ENCODE measurements at places on chromosomes 6 and 20.

GRCh38 chr6:28425944-28426541 is 17.2 kb downstream of the ZSCAN23 start:
- no peak for DNase-seq

GRCh38 chr6:160733050-160733646 is 31.1 kb downstream of the PLG start:
- DNase-seq: peak; percentile 48

DNA sequence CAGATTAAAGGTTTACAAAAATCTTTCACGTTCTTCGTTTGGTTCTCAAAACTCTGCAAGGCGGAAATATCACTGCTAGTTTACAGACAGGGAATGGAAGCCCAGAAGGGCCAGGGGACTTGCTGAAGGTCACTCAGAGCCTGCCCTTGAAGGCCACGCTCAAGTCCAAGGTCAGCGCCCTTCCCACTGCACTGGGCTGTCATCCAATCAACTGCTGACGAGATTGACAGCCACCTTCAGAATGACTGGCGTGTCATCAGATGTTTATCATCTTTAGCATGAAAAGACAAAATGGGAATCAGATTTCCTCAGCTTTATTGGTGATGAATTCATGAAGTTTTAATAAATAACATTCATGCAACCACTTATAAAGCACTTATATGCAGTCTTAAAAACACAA is 16.5 kb downstream of the RNASET2 start:
- DNase-seq: no peak

GRCh38 chr20:59643615-59644061 is 39.3 kb downstream of the PHACTR3 start:
- no peak for DNase-seq

- DNase-seq: no peak
These were observed 240.7 kb downstream of the ARID1B start for GRCh38 chr6:157017861-157018260.

DNA sequence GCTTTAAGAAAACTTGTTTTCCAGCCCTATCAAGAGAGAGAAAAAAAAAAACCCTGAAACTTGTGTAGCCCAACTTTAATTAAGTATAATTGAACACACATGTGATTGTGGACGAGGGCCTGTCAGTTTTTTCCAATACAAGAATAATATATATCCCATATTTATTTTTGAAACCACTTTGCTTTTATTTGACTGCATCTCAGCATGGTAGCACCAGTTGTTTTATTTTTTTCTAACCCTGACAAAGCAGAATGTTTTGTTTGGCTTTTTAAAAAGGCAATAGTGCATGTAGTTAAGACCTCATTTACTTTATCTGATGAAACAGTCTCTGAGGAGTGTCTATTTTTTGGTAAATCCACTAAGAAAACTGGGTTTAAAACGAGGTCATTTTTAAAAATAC is 257.7 kb downstream of the CDKAL1 start:
- no peak for DNase-seq

GRCh38 chr20:40631119-40631631 is 57.9 kb downstream of the MAFB start:
- no peak for DNase-seq

- DNase-seq: no peak
These were observed 61.7 kb downstream of the UTRN start for GRCh38 chr6:144346719-144347447.

DNA sequence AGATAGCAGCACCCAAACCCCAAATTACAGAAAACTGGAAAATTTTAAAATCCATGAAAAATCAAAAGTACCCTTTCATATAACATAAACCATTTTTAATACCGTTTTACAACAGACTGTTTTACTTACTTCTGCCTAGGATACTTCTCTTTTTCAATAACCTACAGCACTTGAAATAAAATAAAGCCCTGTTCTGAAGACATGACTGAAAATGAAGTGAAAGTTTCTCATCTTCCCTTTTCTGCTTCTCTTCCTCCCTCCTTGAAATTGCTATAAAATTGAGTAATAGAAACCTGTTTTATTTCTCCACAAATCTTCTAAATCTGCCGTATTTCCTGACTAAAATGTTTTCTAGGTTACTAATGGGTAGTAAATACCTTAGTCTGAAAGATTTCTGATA is 20.3 kb downstream of the MMS22L start:
- no peak for DNase-seq

DNA sequence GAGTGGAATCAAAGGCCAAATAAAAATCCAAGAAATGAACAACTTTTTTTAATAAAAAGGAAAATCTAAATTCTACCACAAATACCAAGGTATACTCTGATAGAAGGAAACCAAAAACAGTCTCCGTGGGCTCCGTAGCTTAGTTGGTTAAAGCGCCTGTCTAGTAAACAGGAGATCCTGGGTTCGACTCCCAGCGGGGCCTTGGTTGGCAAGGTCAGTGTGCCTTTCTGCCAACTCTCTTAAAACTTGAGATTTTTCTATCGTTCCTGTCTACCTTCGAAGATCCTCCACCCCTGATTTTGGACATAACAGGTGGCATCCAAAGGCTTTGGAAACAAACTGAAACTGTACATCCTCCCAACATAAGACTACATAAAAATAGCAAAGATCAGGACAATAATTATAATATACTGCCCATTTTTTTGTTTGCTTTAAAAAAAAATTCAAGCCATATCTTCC is 197.9 kb downstream of the TRIM27 start:
- no peak for DNase-seq

GRCh38 chr20:50635676-50636600 is 55.4 kb downstream of the RIPOR3 start:
- peak; percentile 89 for DNase-seq

- DNase-seq: no peak
These were observed 69.0 kb upstream of the STXBP5 start for GRCh38 chr6:147135211-147135681.

- no peak for DNase-seq
These were observed 6.0 kb downstream of the DDX43 start for GRCh38 chr6:73400656-73401055.

GRCh38 chr20:51554538-51555165 is 12.1 kb upstream of the NFATC2 start:
- DNase-seq: no peak

DNA sequence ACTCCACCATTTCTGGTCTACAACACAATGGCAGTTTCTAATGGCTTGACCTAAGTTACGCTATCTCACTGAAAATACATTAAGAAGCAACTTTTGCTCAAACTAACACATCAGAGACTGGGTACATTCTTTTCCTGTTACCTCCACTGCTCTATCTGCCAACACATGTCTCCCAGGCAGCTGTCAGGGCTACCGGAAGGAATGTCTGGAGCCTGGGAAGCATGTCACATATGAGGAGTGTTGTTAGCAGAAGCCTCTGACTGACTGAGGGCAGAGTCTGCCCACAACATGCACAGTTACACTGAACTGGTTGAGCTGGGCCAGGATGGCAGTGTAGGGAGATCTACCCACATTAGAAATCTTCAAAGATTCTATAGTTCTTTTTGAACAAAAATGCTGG is 264.5 kb downstream of the KIF16B start:
- DNase-seq: no peak

GRCh38 chr6:163300838-163301237 is 113.7 kb upstream of the QKI start:
- no peak for DNase-seq

DNA sequence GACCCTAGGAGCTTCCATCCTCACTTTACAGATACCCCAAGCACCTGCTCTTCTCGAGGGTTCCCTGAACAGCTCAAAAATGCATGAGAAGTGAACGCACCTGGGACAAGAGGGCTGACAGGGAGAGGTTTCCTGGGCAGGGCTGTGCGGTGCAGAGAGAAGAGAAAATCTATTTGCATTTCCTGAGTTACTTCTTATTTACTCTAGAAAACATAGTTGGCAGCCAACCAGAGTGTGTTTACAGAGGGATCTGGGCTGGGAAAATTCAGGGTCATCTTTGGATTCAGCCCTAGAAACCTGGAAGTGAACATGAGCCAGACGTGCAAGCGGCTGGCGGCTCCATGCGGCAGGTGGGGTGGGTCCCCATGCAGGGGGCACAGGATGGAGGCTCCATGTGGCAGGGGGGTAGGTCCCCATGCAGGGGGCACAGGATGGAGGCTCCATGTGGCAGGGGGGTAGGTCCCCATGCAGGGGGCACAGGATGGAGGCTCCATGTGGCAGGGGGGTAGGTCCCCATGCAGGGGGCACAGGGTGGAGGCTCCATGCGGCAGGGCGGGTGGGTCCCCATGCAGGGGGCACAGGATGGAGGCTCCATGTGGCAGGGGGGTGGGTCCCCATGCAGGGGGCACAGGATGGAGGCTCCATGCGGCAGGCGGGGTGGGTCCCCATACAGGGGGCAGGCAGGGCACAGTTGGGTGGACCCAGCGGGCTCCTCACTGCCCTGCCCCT is 342.0 kb downstream of the TAF4 start:
- DNase-seq: no peak

DNA sequence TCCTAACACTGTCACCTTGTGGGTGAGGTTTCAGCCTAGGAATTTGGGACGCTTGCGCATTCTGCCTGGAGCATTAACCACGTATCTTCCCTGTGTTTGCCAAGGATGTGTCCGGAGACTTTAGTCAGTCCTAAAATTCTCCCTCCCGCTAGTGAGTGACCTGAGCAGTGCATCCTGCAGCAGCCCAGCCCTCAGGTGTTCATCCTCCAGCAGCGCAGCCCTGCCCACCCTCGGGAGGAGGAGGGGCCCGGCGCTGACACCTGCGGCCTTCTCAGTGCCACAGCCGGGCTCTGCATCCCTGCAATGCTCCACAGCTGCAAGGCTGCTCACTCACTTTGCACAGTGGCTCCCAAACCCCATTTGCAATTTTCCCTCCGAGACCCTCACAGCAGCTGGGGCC is 79.5 kb downstream of the ERMARD start:
- DNase-seq: no peak

- DNase-seq: no peak
These were observed 32.2 kb upstream of the ADGRF5 start for GRCh38 chr6:46953921-46954320.

DNA sequence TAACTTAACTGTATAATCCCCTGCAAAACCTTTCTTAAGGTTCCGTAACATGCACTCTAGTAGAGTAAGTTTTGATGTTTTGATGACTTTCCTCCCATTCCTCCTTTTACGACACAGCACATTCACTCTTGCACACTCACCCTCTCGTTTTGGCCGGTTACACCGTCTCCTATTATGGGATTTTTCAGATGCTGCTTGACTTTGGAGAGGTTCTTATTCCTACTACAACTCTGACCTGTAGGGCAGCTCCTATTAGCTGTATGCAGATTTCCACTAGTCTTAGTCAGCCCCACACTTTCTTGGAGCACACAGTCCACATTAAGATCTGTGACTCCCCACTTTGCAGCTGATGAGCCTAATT is 223.7 kb upstream of the SYNCRIP start:
- no peak for DNase-seq

GRCh38 chr20:4066551-4066950 is 51.2 kb upstream of the RNF24 start:
- no peak for DNase-seq

DNA sequence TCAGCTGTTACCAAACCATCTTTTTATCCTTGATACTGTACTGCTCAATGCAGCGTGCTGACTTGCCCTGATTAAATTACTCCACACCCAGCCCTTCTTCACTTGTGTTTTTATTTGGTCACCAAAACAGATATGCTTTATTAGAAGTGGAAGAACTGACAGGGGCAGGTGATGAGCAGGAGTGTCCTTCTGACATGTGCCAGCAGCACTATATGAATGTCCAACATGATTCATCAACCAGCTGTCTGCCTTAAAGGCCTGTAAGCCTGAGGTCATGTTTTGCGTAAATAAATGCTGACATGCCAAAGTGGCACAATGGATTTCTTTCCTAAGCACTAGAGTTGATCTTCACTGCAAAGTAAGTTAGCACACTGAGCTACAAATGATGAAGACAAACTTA is 15.4 kb downstream of the POPDC3 start:
- DNase-seq: no peak

- DNase-seq: no peak
These were observed 1.9 kb downstream of the BAK1 start for GRCh38 chr6:33578164-33578563.

- DNase-seq: no peak
These were observed 63.6 kb downstream of the DLGAP4 start for GRCh38 chr20:36369739-36370138.

GRCh38 chr6:8027965-8028651 is 36.1 kb downstream of the BLOC1S5 start:
- no peak for DNase-seq

DNA sequence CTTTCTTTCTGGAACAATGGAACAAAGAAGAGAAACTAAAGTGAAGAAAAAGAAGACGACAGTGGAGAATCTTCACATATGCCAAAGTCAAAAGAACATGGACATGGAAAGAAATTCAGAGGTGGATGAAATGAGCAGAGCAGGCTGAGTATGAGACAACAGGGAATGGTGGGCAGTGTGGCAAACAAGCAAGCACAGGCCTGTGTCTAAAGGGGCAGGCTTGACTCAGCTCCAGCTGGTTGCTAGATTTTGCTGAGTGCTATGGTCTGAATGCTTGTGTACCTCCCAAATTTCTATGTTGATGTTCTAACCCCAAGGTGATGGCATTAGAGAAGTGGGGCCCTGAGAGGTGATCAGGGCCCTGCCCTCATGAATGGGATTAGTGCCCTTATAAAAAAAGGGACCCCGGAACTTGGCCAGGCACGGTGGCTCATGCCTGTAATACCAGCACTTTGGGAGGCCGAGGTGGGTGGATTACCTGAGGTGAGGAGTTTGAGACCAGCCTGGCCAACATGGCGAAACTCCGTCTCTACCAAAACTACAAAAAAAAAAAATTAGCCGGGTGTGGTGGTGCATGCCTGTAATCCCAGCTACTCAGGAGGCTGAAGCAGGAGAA is 49.6 kb downstream of the ZMYND8 start:
- DNase-seq: no peak

- no peak for DNase-seq
These were observed 74.2 kb upstream of the RNF217 start for GRCh38 chr6:124887872-124888580.

DNA sequence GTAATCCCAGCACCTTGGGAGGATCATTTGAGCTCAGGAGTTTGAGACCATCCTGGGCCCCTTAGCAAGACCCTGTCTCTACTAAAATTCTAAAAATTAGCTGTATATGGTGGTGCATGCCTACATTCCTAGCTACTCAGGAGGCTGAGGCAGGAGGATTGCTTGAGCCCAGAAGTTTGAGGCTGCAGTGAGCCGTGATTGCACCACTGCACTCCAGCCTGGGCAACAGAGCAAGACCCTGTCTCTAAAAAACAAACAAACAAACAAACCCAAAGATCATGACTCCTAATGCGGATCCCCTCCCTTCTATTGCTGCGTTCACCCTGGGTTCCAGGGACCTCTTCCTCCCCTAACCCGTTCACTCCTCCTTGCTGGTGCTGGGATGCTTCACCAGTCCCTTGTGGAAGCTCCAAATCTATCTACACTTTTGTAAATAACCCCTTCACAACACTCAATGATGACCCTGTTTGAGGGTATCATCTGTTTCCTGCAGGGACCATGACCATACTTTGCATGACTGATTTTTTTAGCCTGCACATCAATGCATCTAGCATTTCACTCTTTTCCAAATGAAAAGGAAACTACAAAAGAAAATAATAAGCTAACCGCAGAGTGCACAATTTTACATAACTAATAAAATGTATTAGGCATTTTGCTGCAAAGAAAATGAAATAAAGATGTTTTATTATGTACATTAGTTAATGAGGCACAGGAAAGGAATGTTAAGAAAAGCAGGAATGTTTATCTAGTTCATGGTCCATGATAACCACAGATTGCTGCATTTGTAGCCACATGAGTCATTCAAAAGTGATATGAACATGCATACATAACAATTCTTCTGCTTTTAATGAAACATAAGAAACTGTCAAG is 30.5 kb upstream of the IPCEF1 start:
- DNase-seq: no peak
